ENCODE measurements at places on chromosomes 11 and 22. TPM values are rescaled to one million over a fixed set of nuclear protein-coding genes. Genes with fewer than 3 reads are reported as not detected.

DNA sequence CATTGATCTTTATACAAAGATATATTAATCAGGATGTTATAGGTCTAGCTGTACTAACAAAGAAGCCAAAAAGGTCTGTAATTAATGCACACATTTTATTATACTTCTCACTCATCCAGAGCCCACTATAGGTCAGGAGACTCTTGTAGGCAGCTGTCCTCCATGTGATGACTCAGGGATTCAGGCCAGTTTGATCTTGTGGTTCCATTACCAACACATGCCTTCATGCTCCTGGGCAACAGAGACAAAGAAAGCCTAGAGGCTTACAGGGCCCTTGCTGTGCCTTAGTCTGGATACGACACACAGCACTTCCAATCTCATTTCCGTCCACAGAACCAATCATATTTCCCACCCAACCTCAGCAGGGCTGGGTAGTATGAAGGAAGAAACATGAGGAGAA, 150.3 kb upstream of the NCAM1 start:
- DNase-seq: no peak

Gene SPCS2
- total RNA-seq: 98.4 TPM

Gene SLC22A6
- total RNA-seq: not detected

DNA sequence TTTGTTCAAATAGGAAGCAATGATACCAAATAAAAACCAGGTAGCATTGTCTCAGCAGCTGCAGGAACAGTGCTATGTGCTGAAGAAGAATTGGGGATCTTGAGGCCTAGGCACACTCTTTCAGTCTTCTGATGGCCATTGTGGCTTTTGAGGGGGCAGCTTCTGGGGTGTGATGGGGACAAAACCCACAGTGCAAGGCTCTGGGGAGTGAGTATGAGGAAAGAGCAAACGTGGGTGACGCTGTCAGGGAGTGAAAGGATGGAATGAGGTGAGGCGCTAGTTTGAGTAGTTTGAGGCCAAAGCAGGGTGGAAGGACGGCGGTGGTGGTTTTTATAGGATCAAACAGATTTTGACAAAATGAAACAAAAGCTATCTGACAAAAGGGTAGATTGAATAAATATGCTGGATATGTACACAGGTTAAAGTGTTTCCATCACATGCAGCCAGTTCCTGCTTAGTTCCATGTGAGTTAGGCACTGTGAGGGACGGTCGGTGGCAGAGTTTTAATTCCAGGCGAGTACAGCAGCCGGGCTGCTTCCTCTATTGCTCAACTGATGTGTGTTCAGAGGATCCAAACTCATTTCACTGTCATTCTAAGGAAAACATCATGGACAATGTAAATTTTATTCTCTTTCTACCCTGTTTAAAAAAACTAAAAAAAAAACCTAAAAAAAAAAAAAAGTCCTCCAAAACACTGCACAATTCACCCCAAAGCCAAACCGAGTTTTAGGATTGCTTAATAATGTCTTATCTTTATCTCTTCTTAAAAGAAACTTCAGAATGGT, 18.9 kb downstream of the ADAMTS15 start:
- DNase-seq: no peak

- no peak for DNase-seq
Measured at GRCh38 chr11:37811349-37811748, 1213.3 kb upstream of the RAG2 start.

Gene PGA4
- total RNA-seq: 0.83 TPM

GRCh38 chr11:6395470-6396060, 5.3 kb downstream of the SMPD1 start:
- no peak for DNase-seq

- DNase-seq: no peak
Measured at GRCh38 chr22:39833093-39833492, 60.5 kb downstream of the ENTHD1 start.

GRCh38 chr11:21144531-21144930, 475.1 kb downstream of the NELL1 start:
- DNase-seq: no peak

DNA sequence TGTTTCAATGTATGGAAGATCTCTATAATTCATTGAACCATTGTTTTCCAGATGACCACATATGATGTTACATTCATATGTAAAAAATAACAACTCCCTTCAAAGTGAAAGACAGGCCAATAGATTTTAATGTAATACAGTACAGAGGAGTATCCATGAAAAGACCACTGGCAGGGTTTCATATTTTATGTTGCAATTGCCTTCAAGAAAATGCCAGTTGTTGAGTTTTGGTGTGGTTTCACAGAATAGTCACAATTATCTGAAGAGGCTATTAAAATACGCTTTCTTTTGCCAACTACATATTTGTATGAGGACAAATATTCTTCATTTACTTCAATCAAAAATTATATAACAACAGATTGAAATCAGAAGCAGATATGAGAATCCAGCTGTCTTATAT, 14.3 kb downstream of the AMOTL1 start:
- DNase-seq: no peak

Gene MS4A7
- 11.9 TPM for total RNA-seq

DNA sequence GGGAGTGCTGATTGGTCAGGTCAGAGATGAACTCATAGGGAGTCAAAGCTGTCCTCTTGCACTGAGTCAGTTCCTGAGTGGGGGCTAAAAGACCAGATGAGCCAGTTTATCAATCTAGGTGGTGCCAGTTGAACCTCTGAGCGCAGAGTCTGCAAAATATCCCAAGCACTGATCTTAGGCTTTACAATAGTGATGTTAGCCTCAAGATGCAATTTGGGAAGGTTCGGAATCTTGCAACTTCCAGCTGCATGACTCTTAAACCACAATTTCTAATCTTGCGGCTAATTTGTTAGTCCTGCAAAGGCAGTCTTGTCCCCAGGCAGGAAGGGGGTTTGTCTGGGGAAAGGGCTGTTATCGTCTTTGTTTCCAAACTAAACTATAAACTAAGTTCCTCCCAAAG, 92.3 kb upstream of the PARVA start:
- no peak for DNase-seq

- DNase-seq: no peak
Measured at GRCh38 chr11:130121445-130121978, 38.1 kb upstream of the ST14 start.

DNA sequence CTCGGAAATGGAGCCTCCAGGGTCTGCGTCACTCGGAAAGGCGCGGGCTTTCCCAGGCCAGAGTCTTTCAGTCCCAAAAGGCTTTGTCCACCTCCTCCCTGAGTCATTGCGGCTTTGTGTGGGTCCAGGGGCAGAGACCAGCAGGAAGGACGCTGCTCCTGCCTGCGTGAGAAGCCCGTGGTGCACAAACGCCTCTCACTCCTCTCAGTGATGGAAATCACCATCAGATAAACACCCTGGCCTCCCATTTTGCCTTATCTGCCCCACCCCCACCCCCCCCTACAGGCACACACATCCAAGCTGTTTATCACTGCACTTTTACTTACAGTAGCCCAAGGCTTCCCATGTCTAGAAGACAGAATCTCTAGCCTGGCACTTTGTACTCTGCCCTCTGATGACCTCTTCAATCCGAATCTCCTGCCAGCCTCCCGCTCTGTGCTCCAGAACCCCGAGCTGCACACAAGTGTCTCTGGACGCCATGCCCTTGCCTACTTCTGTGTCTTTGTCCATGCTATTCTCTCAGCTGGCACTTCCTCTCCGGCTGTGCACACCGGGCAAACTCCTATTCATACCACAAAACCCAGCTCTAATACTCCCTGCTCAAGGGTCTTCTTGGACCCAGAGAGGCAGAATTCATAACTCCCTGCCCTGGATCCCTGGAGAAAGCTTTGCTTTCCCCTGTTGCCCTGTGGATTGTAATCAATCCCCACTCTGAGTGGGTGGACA, 954.6 kb downstream of the TBC1D22A start:
- no peak for DNase-seq

DNA sequence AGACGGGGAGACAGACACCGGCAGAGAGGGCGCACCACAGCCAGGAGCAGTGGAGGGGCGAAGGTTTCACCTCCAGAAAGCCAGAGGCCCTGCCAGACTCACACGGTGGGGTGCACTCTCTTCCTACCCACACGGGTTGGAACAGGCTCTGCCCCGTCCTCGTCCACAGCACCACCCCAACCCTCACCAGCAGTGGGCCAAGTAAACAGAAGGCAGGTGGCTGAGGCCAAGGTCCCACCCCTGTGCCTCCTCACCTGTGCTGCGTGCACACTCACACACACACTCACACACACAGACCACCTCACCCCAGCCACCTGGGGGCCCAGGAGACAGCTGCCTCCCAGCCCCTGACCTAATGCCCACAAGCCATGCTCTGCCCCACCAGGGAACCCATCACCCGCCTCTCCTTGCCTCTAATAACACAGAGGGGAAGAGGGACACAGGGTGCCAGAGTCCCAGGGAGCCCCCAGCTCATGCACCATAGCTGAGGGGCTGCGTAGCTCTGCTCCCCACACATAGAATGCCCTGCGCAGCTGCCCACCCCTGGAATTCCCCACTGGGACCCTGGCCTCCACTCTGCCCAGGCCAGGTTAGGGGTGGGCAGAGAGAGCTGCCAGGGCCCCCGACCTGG, 3.1 kb downstream of the CYB5R3 start:
- no peak for DNase-seq

DNA sequence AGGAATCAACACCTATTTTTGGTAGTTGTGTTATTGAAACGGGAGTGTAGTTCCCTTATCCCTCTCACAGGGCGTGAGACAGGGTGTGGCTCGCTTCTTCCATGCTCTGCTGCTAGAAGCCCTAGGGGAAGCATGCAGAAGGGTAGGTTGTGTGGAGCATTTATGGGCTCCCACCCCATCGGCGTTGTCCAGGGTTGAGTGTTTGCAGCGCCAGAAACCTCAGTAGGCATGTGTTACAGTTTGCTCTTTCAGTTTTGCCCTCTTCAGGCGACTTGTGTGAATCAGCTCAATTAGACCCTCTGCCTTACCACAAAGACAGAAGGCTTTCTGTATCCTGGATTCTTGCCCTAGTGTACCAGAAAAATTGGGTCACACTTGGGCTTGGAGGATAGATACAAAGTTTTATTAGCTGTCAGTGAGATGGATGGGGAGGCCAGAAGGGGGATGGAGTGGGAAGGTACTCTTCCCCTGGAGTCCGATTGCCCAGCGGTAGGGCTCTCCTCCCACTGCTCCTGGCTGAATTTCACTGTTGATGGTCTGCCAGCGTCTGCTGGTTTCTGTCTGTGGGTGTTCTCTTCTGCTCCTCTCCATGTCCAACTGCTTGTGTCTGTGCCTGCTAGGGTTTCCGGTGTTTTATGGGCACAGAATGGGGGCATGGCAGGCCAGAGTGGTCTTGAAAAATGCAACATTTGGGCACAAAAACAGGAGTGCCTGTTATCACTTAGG, 358.3 kb upstream of the CTSC start:
- DNase-seq: no peak

Gene OR51B6
- total RNA-seq: not detected

- DNase-seq: no peak
Measured at GRCh38 chr11:43852057-43852636, 28.5 kb upstream of the ALKBH3 start.

- no peak for DNase-seq
Measured at GRCh38 chr11:64809781-64810241, 540 bp downstream of the MEN1 start.

Gene ARFGAP2
- 46.1 TPM for total RNA-seq

GRCh38 chr11:104279587-104279986, 115.6 kb upstream of the PDGFD start:
- DNase-seq: no peak

DNA sequence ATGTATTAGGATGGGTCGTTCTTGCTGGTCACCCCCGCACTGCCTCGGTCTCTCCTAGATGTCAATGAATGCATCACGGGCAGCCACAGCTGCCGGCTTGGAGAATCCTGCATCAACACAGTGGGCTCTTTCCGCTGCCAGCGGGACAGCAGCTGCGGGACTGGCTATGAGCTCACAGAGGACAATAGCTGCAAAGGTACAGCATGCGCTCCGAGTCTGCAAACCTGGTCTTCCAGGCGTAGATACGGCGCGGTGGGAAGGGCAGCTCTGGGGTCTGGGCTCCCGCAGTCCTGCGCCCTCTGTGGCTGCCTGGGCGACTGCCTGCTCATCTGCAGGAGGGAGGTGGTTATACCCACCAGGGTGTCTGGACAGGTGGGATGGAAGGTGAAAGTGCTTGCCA, 31.0 kb downstream of the FBLN1 start:
- no peak for DNase-seq

- no peak for DNase-seq
Measured at GRCh38 chr22:42001706-42002105, 3.1 kb downstream of the WBP2NL start.

Gene CNIH2
- not detected for total RNA-seq

DNA sequence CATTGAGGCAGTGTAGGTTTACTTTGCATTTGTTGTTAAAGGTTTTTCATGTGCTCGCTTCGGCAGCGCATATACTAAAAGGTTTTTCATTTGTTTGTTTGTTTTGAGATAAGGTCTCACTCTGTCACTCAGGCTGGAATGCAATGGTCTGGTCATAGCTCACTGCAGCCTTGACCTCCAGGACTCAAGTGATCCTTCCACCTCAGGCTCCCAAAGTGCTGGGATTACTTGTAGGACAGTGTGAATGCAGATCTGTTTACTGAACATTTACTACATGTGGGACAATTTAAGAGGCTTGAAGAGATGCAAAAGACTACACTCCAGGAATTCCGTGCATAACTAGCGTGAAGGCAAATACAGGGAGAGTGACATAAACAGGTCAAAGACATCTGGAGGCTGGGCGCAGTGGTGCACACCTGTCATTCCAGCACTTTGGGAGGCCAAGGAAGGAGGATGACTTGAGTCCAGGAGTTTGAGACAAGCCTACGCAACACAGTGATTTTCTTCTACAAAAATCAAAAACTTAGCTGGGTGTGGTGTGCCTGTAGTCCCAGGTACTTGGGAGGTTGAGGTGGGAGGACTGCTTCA, 34.1 kb downstream of the YPEL1 start:
- DNase-seq: no peak

GRCh38 chr11:78406568-78407196, 10.9 kb downstream of the GAB2 start:
- no peak for DNase-seq

DNA sequence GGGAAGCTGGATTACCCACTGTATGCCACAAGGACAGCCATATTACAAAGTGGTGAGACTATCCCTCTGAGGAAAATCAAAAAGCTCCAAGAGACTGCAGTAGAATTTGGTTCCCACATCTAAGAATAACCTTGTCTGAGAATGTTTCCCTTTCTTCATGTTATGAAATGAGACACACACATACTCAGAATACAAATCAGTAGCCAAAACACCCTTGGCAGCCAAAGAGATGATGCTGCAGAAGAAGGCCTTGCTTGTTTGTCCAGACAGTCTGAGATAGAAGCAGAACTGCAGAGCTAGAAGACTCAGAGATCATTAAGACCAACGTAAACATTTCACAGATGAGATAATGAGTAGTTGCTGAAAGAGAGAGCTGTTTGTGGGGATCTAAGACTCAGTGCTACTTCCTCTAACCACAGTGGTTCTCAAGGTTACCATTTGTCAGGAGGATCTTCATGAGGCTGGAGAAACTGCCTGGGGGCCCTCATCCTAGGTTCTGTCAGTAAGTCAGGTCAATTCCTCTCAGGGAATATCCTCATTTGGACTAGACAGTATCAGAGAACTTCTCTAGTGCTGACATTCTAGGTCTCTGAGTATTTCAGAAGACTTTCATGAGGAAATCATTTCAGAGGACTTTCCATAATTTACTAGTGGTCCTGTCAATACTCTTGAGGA, 38.9 kb downstream of the RELT start:
- DNase-seq: no peak

GRCh38 chr22:42410708-42411107, 21.5 kb downstream of the NFAM1 start:
- DNase-seq: no peak

Gene CHRDL2
- total RNA-seq: 11.1 TPM
